ENCODE measurements at places on chromosomes 1 and 21.

GRCh38 chr1:27152829-27153548 lies 1.9 kb downstream of the SLC9A1 start:
- no peak for DNase-seq

- DNase-seq: no peak
Measured at GRCh38 chr1:205267306-205267902, 39.7 kb downstream of the TMCC2 start.

DNA sequence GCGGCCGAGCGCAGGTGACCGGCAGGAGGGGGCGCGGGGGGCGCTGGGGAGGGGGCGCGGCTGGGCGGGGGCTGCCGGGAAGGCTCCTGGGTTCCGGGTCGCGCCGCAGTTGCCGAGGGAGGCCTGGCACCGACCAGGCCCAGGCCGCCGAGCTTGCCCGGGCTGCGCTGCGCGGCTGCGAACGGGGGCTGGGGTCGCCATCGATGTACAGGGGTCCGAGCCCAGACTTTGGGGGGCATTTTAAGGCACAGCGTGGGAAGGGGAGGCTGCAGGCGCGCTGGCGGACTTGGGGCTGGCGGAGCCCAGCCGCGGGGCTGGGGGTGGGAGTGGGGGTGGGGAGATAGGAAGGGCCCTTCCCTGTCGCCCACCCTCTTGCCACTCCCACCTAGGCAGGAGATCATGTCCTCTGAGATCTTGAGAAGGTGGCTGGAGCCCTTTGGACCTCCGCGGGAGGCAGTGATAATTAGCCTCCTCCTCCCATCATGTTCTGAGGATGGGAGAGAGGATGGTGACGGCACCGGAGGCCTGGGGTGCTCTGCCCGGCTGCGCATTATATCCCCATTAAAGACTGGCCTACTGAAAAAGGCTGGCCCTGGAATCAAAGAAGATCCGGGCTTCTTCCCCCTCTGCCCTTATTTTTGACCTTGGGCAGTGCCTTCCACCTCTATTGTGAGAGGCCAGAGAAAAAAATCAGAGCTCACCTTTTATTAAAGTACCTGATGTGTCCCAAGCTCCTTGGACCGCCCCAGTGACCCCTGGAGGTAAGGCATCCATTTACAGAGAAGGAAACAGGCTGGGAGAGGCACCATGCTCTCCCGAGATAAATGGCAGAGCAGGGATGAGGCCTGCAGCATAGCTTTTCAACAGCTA lies 497 bp downstream of the FBXO44 start:
- DNase-seq: no peak

DNA sequence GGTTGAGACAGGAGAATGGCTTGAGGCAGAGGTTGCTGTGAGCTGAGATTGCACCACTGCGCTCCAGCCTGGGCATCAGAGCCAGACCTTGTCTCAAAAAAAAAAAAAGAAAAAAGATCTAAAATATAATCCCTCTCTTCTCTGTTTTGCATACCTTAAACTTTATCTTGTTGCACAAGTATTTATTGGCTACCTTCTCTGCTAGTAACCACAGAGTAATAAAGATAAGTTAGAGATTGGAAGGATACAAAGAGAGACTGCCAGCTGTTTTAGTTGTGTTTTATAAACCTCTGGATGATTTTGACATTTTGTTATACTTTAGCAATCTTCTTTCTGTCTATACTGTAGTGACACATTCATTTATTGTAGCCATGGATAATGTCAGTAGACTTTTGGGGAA lies 27.7 kb downstream of the AGO3 start:
- DNase-seq: no peak

- DNase-seq: no peak
Measured at GRCh38 chr1:212077028-212077427, 41.5 kb downstream of the DTL start.

DNA sequence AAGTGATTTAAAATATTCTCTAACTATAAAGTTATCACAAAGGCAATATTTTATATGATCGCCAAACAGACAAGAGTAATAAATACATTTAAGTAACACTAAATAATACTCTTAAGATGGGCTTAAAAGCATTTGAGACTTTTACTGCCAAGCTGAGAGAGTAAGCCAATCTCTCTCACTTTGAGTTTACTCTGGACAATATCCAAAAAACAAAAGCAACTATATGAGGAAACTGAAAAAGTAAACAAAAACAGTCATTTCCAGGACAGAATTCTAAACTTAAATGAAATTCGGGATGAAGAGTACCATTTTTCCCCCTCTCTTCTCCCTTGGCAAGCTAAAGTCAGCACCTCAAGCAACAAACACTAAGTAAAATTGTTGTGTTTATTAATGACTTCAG lies 173.2 kb downstream of the COP1 start:
- no peak for DNase-seq

DNA sequence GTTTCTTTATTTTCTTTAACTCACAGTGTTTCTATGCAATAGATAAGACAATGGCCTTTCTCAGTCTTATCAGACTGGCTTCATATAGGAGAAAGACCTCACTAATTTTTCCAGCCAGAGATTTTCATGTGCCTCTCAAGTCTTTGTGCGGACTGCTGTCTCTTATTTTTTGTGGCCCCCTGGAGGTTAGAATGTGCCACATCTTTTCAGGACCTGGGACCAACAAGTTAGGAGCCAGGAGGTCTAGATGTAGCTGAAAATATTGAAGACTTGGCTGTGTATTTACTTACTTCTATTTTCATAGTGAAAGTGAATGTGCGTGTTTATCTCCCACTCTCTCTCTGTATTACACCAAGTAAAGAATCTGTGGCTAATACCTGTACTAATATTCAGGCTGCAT lies 42.1 kb upstream of the CFHR3 start:
- DNase-seq: no peak

All from HTR-8/SVneo (cell line).